ENCODE measurements at places on chromosomes 1 and 21.

- DNase-seq: no peak
Measured at GRCh38 chr1:34840426-34840825, 19.1 kb downstream of the SMIM12 start.

DNA sequence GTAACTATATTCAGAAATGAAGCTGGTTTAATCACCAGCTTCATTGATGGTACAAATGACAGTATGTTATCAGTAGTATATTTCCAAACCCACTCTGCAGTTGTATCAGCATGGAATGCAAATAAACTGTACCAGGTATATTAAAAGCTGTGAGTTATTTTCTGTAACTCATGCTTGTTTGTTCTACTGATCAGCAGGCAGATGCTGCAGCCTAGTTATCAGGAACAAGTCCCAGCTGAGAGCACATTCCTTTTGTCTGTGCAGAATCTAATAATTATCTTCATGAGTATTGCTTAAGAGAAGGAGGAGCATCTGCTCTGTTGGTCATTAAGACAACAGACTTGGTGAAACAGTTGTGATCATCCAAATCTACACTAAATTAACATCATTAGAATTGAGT is 1331.1 kb downstream of the MRPL39 start:
- no peak for DNase-seq

DNA sequence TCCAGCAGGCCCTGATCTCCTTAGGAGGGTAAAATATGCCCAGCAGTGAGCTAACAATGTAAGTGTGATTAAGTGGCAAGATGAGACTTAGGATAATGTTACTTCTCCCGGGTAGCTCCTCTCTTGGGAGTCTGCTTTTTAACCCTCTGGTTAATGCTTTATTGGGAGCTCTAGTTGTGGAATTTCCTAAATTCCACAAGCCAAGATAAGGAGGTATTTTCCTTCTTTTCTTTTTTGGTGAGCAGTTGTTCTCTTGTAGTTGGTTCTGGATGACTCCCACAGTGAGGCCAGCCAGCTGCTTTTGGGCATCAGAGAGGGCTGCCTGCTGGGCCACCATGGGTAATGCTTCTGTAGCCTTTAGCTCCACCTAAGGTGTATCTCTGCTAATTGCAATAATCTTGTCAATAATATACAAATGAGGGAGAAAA is 19.3 kb downstream of the C1orf52 start:
- DNase-seq: no peak

DNA sequence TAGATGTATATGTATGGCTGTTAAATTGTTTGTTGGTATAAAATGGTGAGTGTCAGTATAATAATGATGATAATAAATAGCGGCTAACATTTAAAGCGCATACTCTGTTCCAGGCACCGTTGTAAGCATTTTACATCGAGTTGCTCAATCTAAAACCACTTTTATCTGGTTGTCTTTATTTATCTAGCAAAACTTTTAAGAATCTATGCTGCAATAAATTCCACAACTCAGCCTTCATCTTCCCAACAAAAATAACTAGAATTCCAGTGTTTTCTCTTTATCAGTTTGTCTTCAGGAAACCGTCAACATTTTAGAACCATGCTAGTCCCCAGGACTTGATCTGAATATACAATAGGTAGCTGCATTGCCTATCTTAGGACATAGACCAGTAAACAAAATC is 19.3 kb upstream of the SLC16A1 start:
- no peak for DNase-seq

- DNase-seq: no peak
Measured at GRCh38 chr1:57112148-57112547, 146.3 kb upstream of the C8B start.

GRCh38 chr1:167186771-167187170 is 33.9 kb upstream of the POU2F1 start:
- no peak for DNase-seq

DNA sequence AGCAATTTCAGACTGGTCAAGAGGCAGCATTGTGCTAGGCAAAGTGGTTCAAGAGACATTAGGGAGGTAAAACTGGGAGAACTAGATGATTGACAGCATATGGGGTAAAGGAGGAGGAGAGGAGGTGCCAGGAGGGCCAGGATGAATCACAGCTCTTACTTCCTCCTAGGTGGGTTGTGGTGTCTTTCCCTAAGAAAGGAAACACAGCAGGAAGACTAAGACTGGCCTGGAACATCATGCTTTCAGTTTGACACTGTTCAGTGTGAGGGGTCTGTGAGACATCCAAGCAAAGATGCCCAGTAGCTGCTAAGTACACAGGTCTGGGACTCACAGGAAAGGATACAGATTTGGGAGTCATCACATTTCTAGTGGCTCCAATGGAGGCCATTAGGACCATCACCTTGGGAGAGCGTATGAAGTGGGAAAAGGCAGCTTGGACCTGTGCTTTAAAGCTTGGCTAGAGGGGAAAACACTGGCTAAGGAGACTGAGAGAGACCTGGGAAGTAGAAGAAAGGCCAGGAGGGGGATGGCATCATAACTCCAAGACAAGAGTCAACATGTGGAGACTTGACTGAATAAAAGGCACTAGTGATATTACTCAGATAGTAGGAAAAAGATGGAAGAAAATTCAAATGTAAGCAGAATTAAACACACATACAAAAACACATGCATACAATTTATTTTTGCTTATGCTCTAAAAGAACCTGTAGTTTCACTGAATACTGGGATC is 17.3 kb downstream of the CD58 start:
- no peak for DNase-seq

DNA sequence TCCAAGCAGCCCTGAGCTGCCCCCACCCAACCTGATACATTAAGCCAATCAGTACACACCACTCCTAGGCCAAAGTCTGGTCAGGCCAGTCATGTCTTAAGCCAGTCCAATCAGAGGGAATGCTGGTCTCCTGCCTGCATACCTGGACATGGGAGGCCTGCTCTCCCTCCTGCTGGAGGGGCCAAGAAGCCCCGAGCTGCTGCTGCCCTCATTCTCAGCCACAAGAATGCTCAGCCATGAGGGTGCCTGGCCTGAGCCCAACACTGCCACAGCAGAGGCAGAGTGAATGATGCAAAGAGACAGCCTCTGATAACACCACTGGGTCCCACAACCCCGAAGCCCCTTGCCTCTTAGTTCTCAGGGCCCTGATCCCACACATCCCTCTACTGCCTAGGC is 23.0 kb downstream of the CHD5 start:
- no peak for DNase-seq

DNA sequence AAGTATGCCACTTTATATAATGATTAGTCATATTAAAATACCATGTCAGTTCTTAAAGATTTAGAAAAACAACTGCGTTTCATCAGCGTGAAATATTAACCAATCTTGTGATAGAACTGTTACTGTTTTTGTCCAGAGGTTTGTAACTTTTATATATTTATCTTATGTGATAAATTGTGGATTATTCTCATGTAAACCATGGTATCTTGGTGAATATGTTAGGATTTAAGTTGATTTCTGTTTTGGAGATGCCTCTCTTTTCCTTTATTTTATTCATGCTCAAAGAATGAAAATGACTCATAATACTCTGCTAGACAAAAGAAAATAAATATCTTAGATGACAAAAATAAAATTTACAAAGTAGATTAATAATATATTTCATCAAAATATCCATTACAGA is 88.4 kb downstream of the ADGRL4 start:
- DNase-seq: no peak

DNA sequence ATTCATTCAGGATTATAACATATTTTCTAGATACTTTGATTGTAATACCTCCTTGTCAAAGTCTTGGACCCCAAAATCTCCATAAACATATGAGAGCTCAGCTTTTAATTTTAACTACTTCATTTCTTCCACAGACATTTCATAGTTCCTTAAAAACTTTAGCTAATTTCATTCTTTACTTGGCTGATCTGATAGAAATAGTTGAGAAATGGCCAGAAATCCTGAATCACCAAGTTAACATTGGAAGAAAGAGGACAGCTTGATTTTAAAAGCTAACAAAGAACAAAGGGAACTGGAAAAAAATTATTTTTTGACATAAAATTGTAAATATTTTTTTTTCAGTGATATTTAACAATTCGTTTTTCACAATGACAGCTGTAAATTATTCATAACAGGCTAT is 216.5 kb downstream of the NTNG1 start:
- no peak for DNase-seq

DNA sequence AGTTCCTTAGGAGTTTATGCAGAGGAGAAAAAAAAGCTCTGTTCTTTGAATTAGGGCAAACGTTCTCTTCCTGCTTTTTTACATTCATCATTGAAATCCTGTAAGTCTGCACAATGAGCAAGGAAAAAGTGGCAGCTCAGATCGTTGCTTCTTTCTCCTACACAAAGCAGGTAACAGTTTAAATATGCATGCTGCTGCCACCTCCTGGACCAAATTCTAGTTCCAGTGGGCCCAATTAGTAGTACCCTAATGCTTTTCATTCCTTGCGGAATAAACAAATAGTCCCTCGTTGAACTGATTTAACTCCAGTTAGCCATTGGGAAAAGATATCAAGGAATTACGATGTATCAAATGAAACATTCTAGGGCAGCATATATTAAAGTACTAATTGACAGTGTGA is 20.1 kb downstream of the YTHDF2 start:
- DNase-seq: no peak

DNA sequence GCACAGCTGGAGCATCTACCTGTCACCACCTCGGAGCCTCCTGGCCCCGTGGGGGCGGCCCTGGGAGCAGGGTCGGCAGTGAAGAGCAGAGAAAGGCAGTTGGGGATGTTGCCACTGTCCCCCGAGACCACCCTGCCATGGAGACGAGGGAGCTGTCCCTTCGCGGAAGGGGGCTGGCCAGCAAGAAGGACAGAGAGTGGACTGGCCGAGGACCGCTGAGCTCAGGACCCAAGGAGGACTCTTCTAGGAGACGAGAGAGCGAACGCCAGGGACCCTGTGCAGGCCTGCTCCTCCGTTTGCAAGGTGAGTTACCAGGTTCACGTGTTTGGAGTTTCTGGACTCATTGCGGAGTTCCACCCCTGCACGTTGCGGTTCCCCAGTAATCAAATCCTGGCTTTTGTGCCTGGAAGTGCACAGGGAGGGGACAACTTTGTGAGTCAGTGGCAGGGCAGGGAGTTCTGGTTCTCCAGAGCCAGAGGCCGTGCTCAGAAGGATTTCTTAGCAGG is 5.6 kb upstream of the POFUT2 start:
- DNase-seq: no peak

- DNase-seq: no peak
Measured at GRCh38 chr1:51276286-51276685, 40.2 kb downstream of the RNF11 start.

DNA sequence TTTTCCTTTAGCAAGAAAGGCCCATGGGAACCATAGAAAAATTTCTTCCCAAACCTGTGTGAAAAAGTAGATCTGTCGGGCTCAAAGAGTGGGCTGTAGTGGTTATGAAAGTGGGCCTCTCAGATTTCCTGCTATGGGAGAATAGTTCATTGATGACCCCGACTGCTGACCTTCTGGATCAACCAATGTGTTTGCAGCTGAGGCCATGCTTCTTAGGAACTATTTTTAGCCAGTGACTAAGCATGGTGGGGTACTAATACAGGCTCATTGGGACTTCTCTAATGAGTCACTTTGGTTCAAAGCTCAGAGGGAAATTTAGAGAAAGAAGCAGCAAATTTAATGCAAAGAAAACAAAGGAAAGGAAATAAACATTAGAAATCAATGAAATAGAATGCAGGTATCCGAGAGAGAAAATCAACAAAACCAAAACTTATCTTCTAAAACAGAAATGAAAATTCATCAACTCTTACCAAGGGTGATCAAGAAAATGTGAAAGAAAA is 12.6 kb upstream of the PSMA5 start:
- no peak for DNase-seq

DNA sequence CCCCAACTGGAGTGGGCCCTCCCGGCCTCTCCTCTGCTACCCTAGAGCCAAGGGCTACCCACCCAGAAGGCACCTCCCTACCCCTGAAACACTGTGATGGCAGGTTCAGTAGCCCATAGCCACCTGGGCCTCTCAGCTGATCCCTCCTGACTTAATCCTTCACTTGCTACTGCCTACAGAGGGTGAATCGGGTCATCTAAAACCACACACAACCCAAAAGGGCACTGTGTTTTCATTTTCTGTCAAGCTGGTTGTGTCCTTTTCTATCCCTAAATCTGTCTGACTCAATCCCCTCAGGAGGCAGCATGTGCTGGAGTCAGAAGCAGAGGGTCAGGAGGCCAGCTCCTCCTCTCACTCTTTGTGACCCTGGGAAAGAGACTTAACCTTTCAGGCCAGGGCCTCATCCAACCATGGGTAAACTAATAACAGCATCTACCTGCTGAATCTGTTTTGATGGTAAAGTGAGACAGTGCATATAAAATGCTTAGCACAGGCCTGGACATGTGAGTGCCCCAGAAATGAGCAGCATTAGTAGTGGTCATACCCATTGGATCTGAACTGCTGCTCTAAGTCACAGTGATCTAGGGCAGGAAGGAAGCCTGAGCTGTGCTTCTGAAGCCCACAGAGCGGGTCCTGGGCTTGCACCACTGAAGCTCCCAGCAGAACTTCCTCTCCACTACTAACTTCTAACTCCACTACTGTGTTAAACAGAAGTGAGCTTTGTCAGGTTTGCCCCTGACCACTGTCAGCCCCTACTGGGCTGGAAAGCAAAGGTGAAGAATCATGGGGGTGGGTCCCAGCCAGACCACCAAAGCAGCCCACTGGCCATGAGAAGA is 11.0 kb downstream of the PMVK start:
- DNase-seq: no peak

DNA sequence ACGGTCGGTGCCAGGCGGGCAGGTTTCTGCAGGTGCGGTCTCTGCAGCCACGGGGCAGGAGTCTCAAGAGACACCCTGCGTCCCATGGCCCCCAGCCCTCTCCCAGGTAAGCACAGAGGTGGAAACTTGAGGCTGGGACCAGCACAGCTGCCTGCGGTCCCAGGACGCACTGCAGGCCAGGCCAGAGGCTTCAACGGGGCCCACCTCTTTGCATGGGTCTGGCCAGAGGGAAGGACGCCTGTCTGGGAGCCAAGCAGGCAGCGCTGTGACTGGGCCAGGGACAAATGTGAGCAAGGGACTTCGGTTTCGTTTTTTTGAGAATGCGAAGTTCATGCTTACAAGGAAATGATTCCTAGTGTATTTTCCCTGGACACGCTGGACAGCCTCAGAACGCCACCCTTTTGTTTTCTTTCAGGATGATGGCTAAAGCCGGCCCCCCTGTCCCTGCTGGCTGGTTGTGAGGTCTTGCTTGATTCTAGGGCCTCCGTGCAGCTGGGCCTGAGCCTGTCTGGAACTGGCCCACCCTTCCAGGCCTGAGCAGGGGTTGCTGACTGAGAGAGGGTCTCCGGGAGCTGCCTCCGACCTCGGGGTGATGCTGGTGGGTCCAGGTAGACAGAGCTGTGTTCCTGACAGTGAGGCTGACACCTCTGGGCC is 38.3 kb downstream of the MORN1 start:
- DNase-seq: no peak

DNA sequence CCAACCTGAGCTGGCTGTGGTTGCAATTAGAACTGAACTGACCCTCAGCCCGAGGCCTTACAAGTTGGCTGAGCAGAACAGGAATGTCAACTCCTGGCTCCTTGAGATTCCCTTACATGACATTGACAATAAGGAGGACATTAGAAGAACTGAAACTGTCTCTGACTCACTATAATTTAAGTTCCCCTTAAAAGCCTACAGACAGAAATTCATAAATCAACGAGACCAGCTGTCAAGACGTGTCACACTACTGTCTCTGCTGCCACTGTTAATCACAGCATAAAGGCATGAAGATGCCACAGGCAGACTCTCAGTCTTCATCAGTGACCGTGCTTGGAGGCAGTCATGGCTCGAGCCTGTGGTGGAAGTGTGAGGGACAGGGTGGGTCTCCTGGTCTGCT is 168.8 kb downstream of the GABPA start:
- no peak for DNase-seq
